ENCODE measurements at places on chromosomes 5 and 9.

- H3K4me3 ChIP-seq, result peak within 1 kb of the TSS; percentile 16
- no peaks in the 10 kb centered on the region for H3K27me3 ChIP-seq
- peak within 1 kb of the TSS; percentile 63 for H3K27ac ChIP-seq
- H3K36me3 ChIP-seq, result no peaks in the 10 kb centered on the region
- H3K4me1 ChIP-seq, result peaks cover 45% of the 10 kb centered on the region
- DNase-seq, result peak; percentile 94
These were observed at the start of gene NSMF for GRCh38 chr9:137459152-137459600. Gene NSMF (minus strand): TSS chr9:137459334. CDS start chr9:137459102, 232 bp downstream.

DNA sequence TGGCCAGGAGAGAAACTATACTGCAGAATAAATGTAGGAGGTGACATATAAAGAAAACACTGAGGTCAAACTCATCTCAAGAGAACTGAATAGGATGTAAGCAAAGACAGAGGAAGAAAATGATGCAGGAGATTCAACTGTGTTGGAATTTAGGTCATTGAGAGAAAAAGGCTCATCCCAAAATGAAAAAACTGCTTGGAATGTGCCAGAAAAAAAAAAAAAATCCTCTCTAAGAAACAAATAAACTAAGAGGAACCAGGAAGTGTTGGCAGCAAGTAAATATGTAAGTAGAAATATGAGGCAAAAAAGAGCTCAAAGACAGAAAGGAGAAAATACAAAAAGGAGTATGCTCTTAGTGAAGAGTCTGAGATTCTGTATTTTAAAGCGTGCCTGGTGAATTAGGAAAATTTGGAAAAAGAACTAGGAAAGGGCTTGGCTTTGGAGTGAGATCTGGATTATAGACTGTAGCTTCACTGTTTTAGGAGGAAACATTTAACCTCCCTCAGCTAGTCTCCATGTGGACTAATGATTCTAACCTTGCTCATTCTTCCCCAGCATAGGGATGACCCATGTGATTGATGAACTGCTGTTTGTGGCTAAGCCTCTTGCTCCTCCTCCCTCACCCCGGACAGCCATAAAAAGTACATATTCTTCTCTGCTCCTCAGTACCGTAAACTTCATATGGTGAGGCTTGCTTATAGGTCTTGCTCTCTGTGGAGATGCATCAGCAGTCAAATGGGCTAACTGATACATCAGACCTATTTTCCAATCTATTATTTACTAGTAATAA lies 185.6 kb upstream of the POU5F2 start:
- DNase-seq, result no peak
- no peaks in the 10 kb centered on the region for H3K4me1 ChIP-seq
- no peak overlapping the region for H3K27ac ChIP-seq
- no peaks in the 10 kb centered on the region for H3K27me3 ChIP-seq
- no peaks in the 10 kb centered on the region for H3K36me3 ChIP-seq

GRCh38 chr5:19802686-19803085 lies 185.3 kb downstream of the CDH18 start:
- H3K36me3 ChIP-seq, result no peaks in the 10 kb centered on the region
- no peak overlapping the region for H3K27ac ChIP-seq
- H3K4me3 ChIP-seq, result no peak overlapping the region
- DNase-seq, result no peak

- H3K36me3 ChIP-seq, result no peaks in the 10 kb centered on the region
- no peaks in the 10 kb centered on the region for H3K27me3 ChIP-seq
- no peaks in the 10 kb centered on the region for H3K4me1 ChIP-seq
- no peak overlapping the region for H3K4me3 ChIP-seq
These were observed 49.3 kb downstream of the RICTOR start for GRCh38 chr5:39024884-39025283.

GRCh38 chr9:34546834-34547827 lies 24.3 kb upstream of the ENHO start:
- no peaks in the 10 kb centered on the region for H3K36me3 ChIP-seq
- peak; percentile 59 for DNase-seq
- H3K27ac ChIP-seq, result no peak overlapping the region
- no peaks in the 10 kb centered on the region for H3K27me3 ChIP-seq

DNA sequence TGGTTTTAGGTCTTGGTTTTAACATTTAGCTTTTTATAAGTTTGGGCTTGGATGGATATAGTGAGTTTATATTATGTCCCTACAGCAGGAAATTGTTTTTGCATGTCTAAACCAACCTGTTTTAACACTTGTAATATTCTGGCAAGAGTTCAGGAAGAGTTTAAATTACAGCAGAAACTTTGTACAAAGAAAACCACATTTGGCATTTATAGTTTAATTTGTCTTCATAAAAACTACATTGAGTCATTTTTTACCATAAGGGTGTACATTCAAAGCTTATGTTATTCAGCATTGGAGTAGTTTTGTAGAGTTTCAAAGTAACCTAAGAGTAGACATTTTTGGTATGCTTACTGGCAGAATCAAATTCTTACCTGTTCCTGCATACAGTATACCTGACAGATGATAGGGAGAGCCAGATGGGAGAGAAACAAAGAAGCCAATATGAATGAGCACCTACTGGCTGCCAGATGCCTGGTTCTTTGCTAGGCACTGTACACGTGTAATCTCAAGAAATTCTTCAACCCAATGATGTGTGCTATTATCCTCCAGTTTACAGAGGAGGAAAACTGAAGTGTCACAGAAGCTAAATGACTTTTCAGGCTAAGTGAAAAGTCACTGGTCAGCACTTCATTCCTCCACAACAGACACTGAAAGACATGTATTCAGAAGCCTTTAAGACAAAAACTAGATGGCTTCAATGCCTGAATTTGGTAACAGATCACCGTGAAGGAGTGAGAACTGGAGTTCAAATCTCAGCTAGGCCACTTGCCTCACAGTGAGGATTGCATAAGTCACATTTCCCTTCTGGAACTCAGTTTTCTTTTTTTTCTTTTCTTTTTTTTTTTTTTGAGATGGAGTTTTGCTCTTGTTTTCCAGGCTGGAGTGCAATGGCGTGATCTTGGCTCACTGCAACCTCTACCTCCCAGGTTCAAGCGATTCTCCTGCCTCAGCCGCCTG lies 25.9 kb upstream of the ECM2 start:
- DNase-seq, result no peak
- no peak overlapping the region for H3K4me3 ChIP-seq
- H3K27me3 ChIP-seq, result no peaks in the 10 kb centered on the region
- no peak overlapping the region for H3K27ac ChIP-seq

Data from body of pancreas (tissue), 4 donors.